Activated T-helper 2 cell treated with anti-CD3 and anti-CD28 coated beads, Interferon-gamma antibody, Interleukin-2, Interleukin-4, amounts not matched to agents 10 μg/mL and 5 μg/mL and 100 μg/mL, durations not matched to agents 14 hours and 24 hours and 36 hours (primary cell): ENCODE measurements at places on chromosomes 5 and 9. TPM values are rescaled to one million over a fixed set of nuclear protein-coding genes. Genes with fewer than 3 reads are reported as not detected.

DNA sequence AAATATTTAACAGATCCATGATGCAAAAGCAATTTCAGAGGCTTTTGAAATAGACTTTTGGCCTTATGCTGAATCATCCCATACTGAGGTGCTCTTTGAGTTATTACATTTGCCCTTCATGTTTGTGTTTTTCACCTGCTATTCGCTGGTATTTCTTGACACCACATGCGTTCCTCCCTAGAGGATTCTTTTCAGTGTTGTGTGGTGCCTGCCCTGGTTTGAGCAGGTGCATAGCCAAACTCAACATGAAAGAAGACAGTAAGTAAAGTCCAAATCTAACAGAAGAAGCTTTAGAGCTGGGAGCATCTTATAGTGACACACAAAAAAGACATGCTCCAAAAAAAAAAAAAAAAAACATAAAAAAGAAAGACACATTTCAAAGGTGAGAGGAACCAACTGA, 796.3 kb downstream of the SEMA5A start:
- DNase-seq = no peak
- no peaks in the 10 kb centered on the region for H3K27me3 ChIP-seq
- H3K4me3 ChIP-seq = no peak overlapping the region
- no peak overlapping the region for H3K27ac ChIP-seq
- no peaks in the 10 kb centered on the region for H3K36me3 ChIP-seq

DNA sequence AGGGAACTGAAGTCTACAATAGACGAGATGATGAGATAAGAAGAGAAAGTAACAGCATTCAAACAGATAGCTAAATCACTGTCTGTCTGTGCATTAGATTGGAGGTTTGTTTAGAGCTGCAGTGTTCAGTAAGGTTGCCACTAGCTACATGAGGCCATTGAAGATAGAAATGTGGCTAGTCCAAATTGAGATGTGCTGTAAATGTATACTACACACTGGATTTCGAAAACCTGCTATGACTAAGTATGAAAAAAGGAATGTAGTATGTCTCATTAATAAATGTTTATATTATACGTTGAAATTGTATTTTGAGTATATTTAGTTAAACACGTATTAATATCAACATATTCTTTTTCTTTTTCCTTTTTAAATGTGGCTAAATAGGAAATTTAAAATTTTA, 142.1 kb downstream of the XRCC4 start:
- DNase-seq = no peak
- no peaks in the 10 kb centered on the region for H3K36me3 ChIP-seq
- no peaks in the 10 kb centered on the region for H3K4me1 ChIP-seq
- no peak overlapping the region for H3K27ac ChIP-seq
- H3K4me3 ChIP-seq = no peak overlapping the region

DNA sequence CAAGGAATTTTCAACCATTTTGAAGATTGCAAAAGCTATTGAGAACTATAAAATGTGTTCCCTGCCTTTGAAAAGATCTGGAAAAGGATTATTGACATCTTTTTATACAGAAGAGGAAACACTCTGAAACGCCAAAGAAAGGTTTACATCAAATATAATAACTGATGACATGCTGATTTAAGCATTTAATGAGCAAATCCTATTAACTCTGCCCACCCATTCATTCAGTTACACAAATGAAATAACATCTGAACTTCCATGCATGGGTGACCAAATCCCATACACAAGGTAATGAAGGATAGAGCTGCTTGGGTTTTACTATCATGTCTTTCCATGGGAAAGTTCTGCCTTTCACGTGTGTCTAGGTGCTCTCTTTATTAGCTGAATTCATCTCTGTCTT, 589.4 kb upstream of the WWC1 start:
- DNase-seq = no peak
- no peaks in the 10 kb centered on the region for H3K4me1 ChIP-seq
- H3K27me3 ChIP-seq = no peaks in the 10 kb centered on the region
- H3K4me3 ChIP-seq = no peak overlapping the region
- no peak overlapping the region for H3K27ac ChIP-seq

DNA sequence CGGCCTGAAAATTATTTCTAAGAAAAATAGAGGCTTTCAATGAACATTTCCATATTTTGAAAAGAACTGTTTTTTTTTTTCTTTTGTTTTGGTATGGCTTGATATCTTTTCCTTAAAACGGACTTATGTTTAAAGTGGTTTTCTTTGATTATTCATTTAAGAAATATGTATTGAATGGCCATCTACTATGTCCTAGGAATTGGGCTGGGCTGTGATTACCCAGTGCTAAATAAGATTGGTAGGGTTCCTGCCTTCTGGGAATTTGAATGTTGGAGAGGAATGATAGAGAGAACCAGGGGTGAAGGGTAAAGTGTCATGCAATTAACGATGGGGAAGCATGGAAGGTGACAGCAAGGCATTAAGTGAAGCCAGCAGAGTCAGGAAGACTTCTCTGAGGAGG, 33.2 kb downstream of the TNFSF8 start:
- no peaks in the 10 kb centered on the region for H3K27me3 ChIP-seq
- H3K27ac ChIP-seq = no peak overlapping the region
- no peak for DNase-seq
- peaks cover 37% of the 10 kb centered on the region for H3K36me3 ChIP-seq
- H3K4me3 ChIP-seq = no peak overlapping the region

- H3K27ac ChIP-seq = no peak overlapping the region
- DNase-seq = no peak
- no peak overlapping the region for H3K4me3 ChIP-seq
- no peaks in the 10 kb centered on the region for H3K27me3 ChIP-seq
- no peaks in the 10 kb centered on the region for H3K36me3 ChIP-seq
Observed at GRCh38 chr5:22665801-22666200, 187.3 kb downstream of the CDH12 start.

DNA sequence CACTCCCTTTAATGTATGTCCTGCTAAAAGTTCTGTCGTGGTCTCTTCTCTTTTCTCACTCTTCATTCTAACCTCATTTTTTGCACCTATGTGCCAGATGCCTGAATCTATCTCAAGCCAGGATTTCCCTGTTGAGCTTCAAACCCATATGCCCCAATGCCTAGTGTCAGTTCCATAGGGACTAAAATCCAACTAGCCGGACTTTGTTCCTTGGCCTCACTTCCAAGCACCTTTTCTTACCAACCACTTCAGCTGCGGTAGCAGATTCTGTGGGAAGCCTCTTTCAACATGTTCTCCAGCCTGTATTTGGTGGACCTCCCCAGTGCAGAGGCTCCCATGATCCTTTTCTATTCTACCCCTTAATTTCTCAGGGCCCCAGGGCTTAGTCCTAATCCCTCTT, 17.5 kb downstream of the C9orf57 start:
- H3K27me3 ChIP-seq = peaks cover 15% of the 10 kb centered on the region
- H3K4me1 ChIP-seq = peaks cover 4% of the 10 kb centered on the region
- no peak for DNase-seq
- no peak overlapping the region for H3K27ac ChIP-seq
- no peaks in the 10 kb centered on the region for H3K36me3 ChIP-seq

DNA sequence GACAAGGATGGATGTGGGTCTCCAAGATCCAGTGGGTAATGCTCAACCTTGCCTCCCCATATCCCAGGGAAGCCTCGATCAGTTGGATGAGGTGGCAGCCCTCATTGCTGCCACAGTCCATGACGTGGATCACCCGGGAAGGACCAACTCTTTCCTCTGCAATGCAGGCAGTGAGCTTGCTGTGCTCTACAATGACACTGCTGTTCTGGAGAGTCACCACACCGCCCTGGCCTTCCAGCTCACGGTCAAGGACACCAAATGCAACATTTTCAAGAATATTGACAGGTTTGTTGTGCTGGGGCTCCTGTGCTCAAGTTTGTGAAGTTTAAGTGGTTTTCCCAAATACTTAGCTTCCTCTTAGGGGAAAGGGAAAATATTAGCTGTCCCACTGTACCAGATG, 74.0 kb downstream of the WDR41 start:
- no peaks in the 10 kb centered on the region for H3K4me1 ChIP-seq
- no peak for DNase-seq
- H3K27ac ChIP-seq = no peak overlapping the region

- peaks cover 5% of the 10 kb centered on the region for H3K27me3 ChIP-seq
- no peak overlapping the region for H3K27ac ChIP-seq
- no peaks in the 10 kb centered on the region for H3K36me3 ChIP-seq
- H3K4me1 ChIP-seq = no peaks in the 10 kb centered on the region
- DNase-seq = no peak
Observed at GRCh38 chr5:115384587-115385375, 88.3 kb upstream of the CCDC112 start.

- peaks cover 47% of the 10 kb centered on the region for H3K36me3 ChIP-seq
- H3K4me1 ChIP-seq = peaks cover 13% of the 10 kb centered on the region
- H3K4me3 ChIP-seq = no peak overlapping the region
- no peak overlapping the region for H3K27ac ChIP-seq
Observed at GRCh38 chr5:75441560-75441959, 69.9 kb downstream of the CERT1 start.

DNA sequence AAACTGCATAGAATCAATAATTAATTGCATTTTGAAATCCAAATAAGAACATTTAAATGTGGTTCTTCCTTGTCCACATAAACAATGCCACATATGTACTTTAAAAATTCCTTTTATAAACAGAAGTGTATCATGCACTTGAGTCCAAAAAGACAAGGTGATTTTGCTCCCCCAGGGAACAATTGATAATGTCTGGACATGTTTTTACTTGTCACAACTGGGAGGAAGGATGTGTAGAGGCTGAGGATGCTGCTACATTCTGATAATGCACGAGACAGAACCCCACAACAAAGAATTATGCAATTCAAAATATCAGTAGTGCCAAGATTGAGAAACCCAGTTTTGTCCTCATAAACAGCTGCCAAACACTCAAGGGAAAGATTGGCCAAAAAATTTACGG, 181.1 kb upstream of the ISL1 start:
- no peak for DNase-seq
- no peak overlapping the region for H3K4me3 ChIP-seq
- H3K4me1 ChIP-seq = no peaks in the 10 kb centered on the region
- H3K27me3 ChIP-seq = no peaks in the 10 kb centered on the region

DNA sequence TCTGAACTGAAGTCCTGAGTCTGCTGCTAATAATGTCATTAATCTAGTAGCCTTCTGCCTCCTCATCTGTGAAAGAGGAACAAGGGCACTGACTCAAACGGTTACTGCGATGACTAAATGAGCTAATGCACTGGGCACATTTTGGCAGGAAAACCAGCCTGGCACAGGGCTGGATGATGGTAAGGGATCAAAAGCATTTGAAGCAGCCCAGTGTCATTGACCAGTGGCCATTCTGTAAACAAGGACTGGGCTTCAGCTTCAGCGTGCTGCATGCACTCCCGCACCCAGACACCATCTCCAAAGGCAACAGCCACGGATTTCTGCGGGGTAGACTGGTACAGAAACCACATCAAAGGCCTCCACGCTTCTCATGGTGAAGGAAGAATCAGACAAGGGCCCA, 8.0 kb downstream of the GCNT4 start:
- peaks cover 22% of the 10 kb centered on the region for H3K4me1 ChIP-seq
- no peak overlapping the region for H3K27ac ChIP-seq
- H3K36me3 ChIP-seq = peaks cover 4% of the 10 kb centered on the region
- peaks cover 19% of the 10 kb centered on the region for H3K27me3 ChIP-seq
- no peak overlapping the region for H3K4me3 ChIP-seq
- no peak for DNase-seq

- H3K36me3 ChIP-seq = no peaks in the 10 kb centered on the region
- H3K4me3 ChIP-seq = no peak overlapping the region
- peaks cover 8% of the 10 kb centered on the region for H3K27me3 ChIP-seq
- no peaks in the 10 kb centered on the region for H3K4me1 ChIP-seq
- DNase-seq = no peak
Observed at GRCh38 chr9:122134822-122135528, 24.6 kb downstream of the NDUFA8 start.

DNA sequence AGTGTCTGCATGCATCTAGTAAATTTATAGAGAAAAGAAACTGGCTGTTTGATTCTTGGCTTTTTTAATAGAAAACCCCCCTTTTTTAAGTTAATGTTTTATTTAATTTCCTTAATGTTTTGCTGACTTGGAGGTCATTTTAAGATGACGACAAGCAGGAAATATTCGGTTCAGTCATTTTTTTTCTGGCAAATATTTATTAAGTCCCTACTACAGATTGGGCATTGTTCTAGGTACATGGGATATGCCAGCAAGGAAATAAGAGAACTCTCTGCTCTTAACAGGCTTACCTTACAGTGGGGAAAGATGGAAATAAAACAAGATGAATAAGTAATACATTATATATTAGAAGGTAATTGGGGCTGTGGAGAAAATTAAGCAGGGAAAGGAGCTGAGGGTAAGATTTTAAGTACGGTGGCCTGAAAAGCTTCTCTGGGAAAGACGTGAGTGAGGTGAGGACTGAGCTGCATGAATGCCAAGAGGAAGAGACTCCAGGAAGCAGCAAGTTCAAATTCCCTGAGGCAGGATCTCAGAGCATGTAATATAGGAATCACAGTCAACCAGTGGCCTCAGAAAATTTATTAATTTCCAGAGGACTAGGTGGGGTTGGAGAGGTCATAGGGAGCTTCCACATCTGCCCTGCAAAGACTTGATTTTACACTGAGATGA, 316.0 kb upstream of the DAP start:
- no peak overlapping the region for H3K4me3 ChIP-seq
- no peaks in the 10 kb centered on the region for H3K36me3 ChIP-seq
- no peak for DNase-seq

GRCh38 chr5:163772241-163772640, 266.8 kb downstream of the MAT2B start:
- no peaks in the 10 kb centered on the region for H3K27me3 ChIP-seq
- no peak overlapping the region for H3K4me3 ChIP-seq
- no peaks in the 10 kb centered on the region for H3K4me1 ChIP-seq
- no peaks in the 10 kb centered on the region for H3K36me3 ChIP-seq
- no peak for DNase-seq
- H3K27ac ChIP-seq = no peak overlapping the region

GRCh38 chr9:98611319-98611718, 97.4 kb downstream of the GABBR2 start:
- no peak for DNase-seq
- no peaks in the 10 kb centered on the region for H3K36me3 ChIP-seq
- no peak overlapping the region for H3K27ac ChIP-seq
- H3K4me1 ChIP-seq = no peaks in the 10 kb centered on the region

- DNase-seq = no peak
- H3K36me3 ChIP-seq = no peaks in the 10 kb centered on the region
- H3K4me1 ChIP-seq = no peaks in the 10 kb centered on the region
Observed at GRCh38 chr9:88684046-88684445, 149.1 kb downstream of the NXNL2 start.

Gene SOHLH1
- total RNA-seq = not detected in 2 replicates

Gene PHF24
- total RNA-seq = 0.11 TPM in 1 of 2 replicates, not detected in the other

Gene IL13
- total RNA-seq = 777 and 830 TPM in 2 replicates

Gene ADAMTSL1
- total RNA-seq = not detected in 2 replicates
